ENCODE measurements at places on chromosomes 4 and X.

GRCh38 chr4:183988874-183989273 is 83.8 kb downstream of the STOX2 start:
- no peak for DNase-seq

DNA sequence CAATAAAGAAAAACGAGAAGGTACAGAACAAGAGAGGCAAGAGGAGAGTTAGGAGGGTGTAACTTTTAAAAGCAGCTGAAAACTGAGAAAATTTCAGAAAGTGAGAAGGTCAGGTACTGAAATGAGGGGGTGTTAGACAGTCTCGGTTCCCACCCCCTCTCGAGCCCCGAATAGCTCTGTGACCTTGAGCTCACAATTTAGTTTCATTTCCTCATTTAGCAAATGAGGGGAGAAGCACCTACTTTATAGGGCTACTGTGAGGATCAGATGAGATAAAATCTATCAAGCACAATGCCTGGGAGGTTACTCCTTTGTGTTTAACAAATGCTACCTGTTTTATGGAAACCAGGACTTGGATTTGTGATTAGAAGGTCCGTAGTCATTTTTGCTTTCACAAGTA is 4.9 kb downstream of the UGT8 start:
- no peak for DNase-seq

DNA sequence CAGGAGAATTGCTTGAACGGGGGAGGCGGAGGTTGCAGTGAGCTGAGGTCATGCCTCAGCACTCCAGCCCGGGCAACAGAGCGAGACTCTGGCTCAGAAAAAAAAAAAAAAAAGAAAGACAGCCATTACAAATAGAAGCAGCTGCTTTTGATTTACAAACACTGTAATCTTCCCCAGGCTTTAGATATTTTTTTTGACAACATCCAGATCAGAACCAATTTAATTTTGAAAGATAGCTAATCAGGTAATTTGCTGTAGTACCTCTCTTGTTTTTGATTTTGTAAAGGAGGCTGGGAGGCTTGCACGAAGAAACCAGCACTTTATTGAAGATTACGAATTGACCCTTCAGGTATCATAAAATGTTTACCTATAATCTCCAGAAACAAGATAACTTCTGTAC is 107.0 kb downstream of the LDB2 start:
- DNase-seq, result no peak

GRCh38 chrX:108438110-108438623 is at the start of gene COL4A6:
Gene COL4A6, minus strand, starts transcription at chrX:108438422. Its CDS starts 226 bp downstream, at chrX:108438196.
- no peak for DNase-seq

DNA sequence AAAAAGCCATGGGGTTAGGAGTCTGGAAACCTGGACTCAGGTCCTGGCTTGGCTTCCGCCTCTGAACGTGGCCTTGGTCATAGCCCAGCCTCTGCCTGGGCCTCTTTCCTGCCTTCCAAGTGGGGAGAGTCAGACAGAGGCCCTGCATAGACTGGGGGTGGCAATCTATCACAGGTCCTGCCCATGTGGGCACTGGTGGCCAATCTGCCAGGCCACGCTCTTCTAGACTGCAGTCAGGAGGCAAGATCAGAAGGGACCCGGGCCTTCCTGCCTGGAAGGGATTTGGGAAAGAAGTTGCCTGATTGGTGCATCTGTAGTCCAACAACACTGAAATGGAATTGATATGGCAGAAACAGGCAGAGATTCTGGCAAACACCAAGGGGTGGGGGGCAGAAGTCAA is 46.1 kb downstream of the CNGA2 start:
- DNase-seq, result no peak

DNA sequence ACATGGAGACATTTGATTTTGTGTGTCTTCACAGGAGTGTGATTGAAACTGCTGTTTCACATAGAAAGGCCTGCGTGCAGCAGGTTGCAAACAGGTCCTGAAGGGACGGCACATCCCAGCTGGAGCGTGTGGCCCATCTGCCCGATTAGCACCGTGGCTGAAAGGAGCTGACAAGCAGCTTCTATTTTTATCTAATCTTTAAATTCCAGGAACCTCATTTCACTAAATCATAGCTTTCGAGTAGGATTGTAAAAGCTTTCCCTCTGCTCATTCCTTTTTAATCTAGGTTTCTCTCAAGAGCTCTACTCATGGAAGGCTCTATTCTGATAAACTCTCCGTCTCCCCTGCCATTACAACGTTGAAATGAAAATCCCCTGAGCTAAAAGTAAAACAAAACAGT is 106.8 kb downstream of the FSTL5 start:
- no peak for DNase-seq

DNA sequence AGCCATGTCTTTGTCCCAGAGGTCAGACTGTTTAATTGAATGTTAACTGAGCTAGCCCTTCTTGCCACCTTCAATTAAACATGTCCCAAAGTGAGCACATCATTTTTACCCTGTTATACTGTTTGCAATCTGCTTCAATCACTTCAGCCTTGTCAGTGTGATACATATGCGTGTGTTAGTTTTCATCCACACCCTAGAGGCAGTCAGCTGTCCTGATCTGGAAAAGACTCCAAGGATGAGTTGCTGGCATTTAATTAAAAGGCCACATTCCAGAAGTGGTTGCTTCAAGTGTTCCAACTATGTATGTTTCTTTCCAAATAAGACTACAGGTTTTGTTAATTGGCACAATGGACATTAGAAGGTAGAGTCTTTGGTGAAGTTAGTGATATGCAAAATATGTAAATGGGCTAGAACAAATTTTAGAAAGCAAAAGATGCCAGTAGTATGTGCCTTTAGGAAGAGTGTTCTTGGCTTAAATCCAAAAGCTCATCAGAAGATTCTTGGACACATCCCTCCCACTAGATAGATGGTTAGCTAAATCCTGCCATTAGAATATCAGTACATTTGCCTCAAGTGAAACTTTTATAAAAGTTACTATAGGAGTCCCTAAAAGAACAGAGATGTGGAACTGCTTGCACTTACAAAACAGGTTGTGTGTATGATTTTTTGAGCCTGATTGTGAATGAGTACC is 79.5 kb upstream of the SLIT2 start:
- DNase-seq, result no peak

DNA sequence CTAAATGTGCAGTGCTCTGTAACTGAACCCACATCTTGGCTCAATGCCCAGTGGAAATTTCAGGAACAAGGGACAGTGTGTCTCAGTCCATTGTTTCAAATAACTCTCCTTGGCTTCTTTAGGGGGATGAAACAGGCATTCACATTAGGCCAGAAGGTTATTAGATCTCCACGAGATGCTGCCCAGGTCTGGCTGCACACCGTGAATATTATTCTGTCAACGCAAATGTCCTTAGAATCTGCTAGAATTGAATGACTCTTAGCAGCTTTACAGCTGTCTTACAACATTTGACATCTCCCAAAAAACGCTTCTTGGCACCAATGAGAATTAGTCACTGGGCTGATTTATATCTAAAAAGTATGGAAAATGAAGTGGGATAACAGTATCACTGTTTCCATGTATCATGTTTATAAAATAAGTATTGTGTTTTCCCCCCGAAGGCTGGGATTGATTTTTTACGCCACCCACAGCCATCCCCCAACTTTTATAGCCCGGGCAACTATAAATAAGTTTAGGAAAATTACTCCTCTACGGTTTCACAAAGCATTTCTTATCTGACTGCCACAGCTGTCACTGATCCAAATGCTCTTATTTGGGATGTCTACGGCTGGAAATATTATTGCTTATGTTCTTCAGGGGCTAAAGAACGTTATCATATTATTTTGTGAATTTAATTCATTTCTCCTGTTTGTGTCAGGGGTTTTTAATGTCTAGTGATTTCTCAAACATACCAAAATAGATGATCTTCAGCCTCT is 559.7 kb upstream of the FAT1 start:
- DNase-seq, result no peak

- DNase-seq, result no peak
Observed at GRCh38 chr4:84529169-84529751, 30.2 kb upstream of the NKX6-1 start.

- DNase-seq, result no peak
Observed at GRCh38 chr4:186727169-186727976, 3.7 kb upstream of the FAT1 start.

GRCh38 chrX:24243692-24244091 is 70.2 kb downstream of the SUPT20HL2 start:
- no peak for DNase-seq

DNA sequence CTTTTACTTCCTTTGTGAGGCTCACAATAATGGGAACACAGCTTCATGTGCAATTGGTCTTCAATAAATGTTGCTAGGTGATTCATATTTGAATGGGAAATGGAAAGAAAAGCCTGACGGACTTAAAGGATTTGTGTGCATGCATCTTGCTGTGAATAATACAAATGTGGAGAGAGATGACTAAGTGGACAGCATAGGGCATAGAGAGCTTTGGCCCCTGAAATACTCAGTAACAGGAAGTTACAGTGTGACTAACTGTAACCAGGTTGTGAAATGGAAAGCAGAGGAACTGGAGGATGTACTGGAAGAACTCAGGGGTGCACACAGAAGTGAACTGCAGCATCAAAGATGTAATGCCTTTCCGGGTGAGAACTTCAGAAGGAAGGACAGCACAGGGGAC is 206.7 kb downstream of the MGST2 start:
- DNase-seq, result no peak

- DNase-seq, result no peak
Observed at GRCh38 chr4:5878359-5878758, 14.5 kb downstream of the CRMP1 start.

DNA sequence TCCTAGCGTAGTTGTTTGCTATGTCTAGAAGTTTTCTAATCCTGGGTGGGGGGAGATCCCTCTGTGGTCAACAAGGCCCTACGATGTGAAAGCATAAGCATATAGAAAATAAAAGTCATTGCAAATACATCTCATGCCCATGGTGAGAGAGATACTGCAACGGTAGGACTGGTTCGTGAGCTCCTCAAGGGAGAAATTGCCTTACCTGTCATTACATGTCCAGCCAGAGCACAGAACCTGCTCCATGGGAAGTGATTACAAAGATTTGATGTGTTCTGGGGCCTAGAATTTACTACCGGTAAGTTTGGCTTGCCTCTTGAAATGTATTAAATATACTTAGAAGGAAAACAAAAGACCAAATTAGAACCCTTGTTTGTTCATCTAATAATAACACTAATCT is 60.9 kb upstream of the FAM47B start:
- DNase-seq, result no peak

DNA sequence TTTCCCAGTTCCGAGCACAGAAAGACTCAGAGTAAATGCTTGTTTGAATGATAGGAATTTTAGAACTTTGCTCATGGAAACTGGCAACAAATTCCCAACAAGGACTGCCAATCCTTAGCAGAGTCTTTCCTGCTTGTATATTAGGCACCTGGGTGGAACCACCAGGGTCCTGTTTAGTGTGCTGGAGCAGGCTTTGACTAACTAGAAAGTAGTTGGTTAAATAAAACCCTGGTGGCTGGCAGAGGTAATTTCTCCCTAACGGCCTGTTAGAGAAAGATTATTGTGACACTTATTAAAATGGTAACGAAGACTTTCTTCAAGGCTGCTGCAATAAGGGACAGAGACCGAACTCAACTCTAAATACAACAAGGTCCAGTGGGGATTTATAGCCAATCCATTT is 103.6 kb upstream of the TEX13D start:
- no peak for DNase-seq

- DNase-seq, result no peak
Observed at GRCh38 chr4:179626687-179627086, 2184.4 kb upstream of the AGA start.

DNA sequence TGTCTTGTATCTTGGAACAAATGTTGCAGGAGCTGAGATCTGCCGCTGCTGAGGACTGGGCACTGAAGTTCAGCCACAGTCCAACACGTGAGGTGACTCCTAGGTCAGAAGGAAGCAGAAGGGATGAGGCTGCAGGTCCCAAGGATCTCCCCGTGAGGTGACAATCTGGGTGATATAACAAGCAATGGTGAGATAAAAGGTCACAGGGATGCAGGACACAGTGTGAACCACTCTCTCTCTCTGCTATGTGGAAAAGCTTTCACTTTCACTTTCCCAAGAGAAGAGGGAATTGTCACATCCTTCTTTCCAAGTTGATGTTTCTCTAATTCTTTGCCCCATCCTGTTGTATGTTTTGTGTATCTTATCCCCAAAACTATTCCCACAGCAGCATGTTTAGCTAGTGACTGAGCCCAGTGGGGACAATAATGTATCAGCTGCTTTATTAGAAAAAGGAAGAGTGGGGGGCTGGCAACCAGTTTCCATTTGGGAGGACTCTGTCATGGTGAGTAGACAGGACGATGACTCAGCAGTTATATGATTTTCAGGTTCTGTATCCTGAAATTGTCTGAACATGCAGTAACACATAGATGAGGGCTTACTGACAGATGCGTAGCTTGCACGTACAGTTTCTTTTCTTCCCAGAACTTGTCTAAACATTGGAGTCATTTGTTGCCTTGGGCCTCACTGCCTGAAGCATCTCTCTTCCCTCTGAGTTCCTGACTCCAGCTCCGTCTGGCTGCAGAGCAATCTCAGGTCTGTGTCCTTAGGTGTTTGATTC is 1415.8 kb upstream of the TENM3 start:
- DNase-seq, result no peak

- no peak for DNase-seq
Observed at GRCh38 chrX:26651755-26652154, 435.8 kb downstream of the MAGEB5 start.

DNA sequence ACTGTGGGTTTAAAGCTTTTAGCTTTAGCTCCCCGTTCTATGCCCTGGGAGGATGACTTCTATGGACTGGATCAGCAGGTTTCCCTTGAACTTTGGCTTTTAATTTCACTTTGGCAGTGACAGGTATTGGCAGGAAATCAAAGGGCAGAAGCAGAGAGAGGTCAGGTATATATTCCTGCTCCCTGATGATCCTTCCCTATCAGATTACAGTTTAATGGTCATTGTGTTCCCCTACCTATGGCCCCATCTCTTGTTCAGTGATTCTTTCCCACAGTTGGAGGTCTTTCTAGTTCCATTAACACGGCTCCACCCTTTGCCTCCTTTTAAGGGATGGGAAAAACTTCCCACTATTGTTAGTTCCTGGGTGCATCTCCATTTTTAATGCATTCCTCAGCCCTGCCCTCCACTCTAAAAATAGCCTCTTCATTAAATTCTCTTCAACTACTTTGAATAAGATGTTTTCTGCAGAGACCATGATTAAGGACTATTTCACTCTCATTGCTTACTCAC is 107.8 kb upstream of the TMEM47 start:
- no peak for DNase-seq

GRCh38 chrX:96837808-96838207 is 45.9 kb upstream of the RPA4 start:
- DNase-seq, result no peak

All from stimulated activated CD8-positive, alpha-beta memory T cell treated with anti-CD3 and anti-CD28 coated beads, Interleukin-7, amount 100 ng/mL, for 1 hour (primary cell).